Head of caudate nucleus (tissue), 42 donors: ENCODE measurements at places on chromosomes 5 and 9.

- DNase-seq, result peak; percentile 72
Observed at GRCh38 chr9:13568841-13569601, 289.5 kb upstream of the MPDZ start.

- no peak for DNase-seq
Observed at GRCh38 chr5:10502130-10502529, 60.5 kb downstream of the ROPN1L start.

- DNase-seq, result no peak
Observed at GRCh38 chr5:37859805-37860204, 20.0 kb upstream of the GDNF start.

- DNase-seq, result peak; percentile 73
Observed at GRCh38 chr5:88680253-88681132, 202.5 kb downstream of the MEF2C start.

- DNase-seq, result no peak
Observed at GRCh38 chr5:77709993-77710685, 66.0 kb downstream of the TBCA start.

GRCh38 chr9:14119694-14120514 is 194.0 kb downstream of the NFIB start:
- DNase-seq, result no peak

DNA sequence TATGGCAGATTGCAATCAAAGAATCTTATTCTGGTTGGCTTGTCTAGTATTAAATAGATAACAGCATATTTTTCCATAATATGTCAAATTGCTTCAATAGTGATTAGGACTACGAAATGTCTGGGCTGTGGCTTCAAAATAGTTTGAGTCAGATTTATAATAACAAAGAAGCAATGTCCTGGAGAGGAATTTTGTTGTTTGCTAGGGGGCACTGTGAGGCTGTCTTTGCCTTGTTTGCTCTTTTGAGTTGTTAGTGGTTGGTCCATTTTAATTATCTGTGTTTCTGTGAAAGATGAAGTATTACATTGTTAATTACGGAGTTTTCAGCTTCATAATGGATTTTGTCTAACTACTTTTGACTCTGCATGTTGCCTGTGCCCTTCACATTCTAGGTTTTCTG is 713.6 kb downstream of the TLE4 start:
- no peak for DNase-seq

- DNase-seq, result no peak
Observed at GRCh38 chr5:179828756-179829421, 8.2 kb downstream of the SQSTM1 start.

DNA sequence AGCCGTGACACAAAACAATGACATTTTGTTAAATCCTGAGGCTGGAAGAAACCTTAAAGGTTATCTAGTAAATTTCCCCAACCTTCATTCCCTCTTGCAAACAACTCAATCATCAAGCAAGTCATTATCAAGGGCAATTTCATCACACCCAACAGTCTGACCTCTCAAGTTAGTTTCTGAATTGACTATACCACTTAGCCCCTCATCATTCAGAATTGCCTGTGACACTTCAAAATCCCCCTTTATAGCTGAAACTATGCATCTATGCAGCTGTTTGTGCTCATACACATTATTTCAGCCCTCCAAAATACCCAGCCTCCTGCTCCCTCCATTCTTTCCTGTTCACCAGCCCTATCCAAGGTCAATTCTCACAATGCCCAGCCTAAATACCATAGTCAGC is 24.6 kb downstream of the LPAR1 start:
- DNase-seq, result no peak

GRCh38 chr5:61991430-61991829 is 314.6 kb upstream of the KIF2A start:
- DNase-seq, result no peak

GRCh38 chr5:163459819-163460561 is at the start of gene NUDCD2:
TSS of gene NUDCD2 (minus strand) at chr5:163460102. CDS start at chr5:163460050, 52 bp downstream.
- peak; percentile 97 for DNase-seq

DNA sequence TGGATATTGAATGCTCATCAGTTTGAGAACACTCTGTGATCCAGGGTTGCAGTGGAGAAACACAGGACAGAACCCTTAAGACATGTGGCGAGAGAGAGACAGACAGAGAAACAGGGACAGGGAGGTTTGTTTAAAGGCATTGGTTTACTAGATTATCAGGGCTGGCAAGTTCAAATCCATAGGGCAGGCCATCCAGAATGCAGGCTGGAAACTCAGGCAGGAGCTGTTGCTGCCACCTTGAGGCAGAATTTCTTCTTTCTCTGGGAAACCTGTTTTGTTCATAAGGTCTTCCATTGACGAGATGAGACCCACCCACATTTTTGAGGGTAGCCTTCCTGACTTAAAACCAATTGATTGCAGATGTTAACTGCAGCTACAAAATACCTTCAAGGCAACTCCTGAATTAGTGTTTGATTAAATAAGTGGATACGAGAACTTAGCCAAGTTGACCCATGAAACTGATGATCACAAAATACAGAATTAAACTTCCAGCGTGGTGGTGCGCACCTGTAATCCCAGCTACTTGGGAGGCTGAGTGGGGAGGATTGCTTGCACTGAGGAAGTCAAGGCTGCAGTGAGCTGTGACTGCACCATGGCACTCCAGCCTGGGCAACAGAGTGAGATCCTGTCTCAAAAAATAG is 55.9 kb downstream of the NSUN2 start:
- no peak for DNase-seq

GRCh38 chr9:113380869-113381378 is 4.1 kb upstream of the HDHD3 start:
- DNase-seq, result no peak

DNA sequence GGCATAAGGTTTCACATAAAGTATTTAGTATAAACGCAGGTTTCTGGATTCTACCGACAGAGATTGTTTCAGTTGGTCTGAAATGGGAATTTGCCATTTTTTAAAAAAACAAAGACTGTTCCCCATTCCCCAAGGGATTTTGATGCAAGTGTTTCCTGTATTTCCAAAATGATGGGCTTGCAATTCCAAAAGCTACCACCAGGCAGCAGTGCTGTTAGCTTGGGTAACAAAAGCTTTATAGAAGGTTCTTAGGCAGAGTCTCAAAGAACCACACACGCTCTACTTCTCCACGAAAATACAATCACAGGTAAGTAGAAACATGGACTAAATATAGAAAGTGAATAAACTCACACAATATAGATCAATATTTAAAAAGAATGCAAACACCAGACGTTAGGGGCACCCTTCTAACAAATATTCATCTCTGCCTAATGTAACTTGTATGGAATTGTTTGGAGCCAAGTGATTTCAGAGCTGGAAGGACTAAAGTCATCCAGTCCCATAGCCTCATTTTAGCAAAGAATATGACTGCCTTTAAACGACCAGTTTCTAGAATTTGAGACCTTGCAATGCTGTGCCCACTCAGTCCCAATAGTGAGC is 154.3 kb downstream of the SPOCK1 start:
- peak; percentile 74 for DNase-seq

DNA sequence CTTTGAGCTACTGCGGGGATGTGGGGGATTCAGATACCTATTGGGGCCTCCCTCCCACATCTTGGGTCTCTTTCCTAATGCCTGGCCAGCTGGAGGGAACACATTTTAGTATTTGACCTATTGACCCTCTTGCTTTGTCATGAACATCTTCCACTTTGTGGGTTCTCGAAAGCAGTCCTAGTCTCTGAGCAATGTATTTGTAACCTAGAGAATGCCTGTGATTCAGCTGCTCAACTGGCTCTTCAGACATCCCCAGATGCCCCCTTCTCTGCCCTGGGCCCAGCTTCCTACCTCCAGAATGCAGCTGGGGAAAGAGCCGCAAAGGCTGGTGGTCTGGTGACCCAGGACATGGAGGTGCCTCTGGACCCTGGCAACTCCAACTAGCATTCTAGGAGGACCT is 32.2 kb downstream of the APTX start:
- DNase-seq, result no peak

DNA sequence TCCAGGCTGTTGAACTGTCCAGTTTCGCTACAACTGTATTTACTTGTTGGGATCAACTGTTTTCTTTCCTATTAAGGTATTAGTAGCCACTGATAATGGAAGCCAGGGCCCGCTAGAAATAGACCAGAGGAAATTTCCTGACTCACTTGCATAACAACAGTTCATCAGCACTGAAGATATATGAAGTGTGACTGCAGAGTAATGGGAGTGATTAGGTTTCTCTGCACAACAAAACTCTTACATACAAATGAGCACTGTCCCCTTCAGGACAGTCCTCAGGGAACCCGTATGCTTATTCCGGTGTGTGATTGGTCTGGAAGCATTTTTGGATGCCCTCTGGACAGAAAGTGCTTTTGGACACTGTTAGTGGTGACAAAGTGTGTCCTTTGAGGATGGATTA is 55.3 kb downstream of the LIX1 start:
- no peak for DNase-seq

DNA sequence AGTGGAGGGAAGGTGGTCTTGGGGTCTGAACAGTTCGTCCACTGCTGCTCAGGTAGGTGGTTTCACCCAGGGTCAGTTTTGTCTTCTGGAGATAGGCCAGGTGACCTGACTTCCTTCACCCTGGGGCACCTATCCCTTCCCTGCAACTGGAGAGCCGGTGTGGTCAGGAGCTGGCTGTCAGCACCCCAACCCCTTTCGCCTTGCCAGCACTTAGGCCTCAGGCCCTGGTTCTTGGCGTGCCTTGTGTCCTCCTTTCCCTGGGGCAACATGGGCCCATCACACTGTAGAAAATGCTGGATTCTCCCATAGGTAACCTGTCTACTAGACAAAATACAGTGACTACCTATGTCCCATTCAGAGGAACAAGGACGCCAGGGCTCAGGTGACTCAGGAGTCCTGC is 13.1 kb downstream of the PROP1 start:
- DNase-seq, result no peak

- no peak for DNase-seq
Observed at GRCh38 chr9:5073701-5074100, 88.6 kb downstream of the JAK2 start.

DNA sequence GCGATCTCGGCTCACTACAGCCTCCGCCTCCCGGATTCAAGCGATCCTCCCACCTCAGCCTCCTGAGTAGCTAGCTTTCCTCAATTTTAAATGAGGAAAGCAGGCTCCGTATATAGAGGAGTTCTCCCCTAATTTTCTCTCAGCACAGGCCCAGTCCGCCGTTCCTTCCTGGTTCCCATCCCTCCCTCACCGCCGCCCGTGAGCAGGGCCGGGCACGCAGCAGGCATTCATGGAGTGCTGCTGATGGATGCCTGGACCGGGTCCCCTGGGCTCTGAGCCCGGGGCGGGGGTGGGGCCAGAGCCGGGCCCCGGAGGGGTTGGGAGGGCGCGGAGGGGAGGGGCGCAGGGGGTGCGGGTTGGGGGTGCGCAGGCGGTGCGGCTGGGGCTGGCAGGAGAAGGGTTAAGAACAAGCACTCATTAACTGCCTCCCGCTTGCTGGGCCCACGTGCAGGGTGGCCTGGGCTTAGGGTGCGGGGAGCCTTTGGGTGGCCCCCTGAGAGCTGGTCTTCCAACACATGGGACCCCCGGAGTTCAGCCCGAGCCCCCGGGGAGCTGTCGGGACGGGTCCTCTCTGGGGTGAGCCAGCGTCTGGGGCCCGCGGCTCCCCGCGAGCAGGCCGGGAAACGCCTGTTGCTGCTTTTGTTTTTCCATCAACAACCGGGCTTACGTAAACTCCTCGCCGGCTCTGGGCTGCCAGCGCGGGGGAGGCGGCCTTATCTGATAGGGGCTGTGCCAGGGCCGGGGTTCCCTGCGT is 33.7 kb downstream of the LHX2 start:
- DNase-seq, result no peak

- no peak for DNase-seq
Observed at GRCh38 chr5:139395844-139396640, 1.1 kb upstream of the PROB1 start.

- no peak for DNase-seq
Observed at GRCh38 chr5:33179301-33179700, 261.5 kb upstream of the TARS1 start.

DNA sequence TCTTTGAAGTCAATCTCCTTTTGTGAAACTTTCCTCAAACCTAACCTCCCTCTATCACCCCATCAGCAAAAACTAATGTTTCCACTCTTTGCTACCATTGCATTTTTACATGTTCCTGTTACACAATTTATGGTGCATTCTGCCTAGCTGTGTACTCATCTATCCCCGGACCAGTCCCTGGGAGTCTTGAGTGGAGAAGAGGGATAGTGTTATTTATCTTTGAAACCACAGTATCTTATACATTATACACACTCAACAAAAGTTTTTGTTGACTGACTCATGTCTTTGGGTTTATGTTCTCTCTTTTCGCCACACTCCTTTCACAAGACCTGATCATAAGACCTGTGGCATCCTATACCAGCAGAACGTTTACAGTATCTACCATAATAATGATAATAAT is 26.4 kb downstream of the TNFAIP8 start:
- no peak for DNase-seq

- DNase-seq, result no peak
Observed at GRCh38 chr5:111404270-111404769, 108.0 kb downstream of the STARD4 start.

- DNase-seq, result no peak
Observed at GRCh38 chr9:131732636-131733289, 7.1 kb downstream of the RAPGEF1 start.

- DNase-seq, result no peak
Observed at GRCh38 chr5:111681414-111682120, 75.4 kb downstream of the NREP start.

- DNase-seq, result peak; percentile 70
Observed at GRCh38 chr5:95530416-95530815, 24.4 kb downstream of the SKIC3 start.
